Cortex of kidney (tissue), 1 donor: ENCODE measurements at places on chromosomes 3 and 15.

DNA sequence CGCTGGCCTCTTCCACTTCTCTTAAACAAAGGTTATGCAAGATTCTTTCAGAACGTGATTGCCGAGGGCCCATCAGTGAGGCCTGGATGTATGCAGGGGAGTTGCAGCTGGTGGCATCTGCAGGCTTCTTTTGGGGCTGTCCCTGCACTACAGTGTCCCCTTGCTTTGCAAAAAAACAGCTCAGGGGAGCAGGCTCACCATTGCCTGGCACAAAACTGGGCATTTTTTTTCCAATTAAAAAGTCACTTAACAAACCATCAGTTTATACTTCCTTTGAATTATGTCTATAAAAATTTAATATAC is 148.6 kb downstream of the ATP10A start:
- no peak for DNase-seq

DNA sequence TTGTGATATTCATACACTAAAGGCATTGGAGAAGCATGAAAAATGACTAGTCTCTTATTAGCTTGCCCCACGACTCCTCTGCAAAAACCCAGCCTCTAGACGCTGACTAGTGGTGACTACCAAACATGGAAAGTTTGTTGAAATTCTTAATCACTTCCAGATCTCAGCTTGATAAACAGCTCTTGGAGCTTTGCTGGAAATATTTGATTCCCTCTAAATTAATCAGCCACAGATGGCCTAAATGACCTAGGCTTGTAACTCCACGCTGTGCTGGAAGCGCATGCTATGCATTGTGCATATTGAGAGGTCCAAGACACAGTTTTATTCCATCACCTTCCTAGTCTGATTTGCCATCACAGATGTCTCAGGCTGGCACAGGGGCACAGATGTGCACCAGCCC is 244.7 kb upstream of the ST8SIA2 start:
- no peak for DNase-seq

- DNase-seq = no peak
Observed at GRCh38 chr3:10463533-10464434, 41.6 kb downstream of the ATP2B2 start.

DNA sequence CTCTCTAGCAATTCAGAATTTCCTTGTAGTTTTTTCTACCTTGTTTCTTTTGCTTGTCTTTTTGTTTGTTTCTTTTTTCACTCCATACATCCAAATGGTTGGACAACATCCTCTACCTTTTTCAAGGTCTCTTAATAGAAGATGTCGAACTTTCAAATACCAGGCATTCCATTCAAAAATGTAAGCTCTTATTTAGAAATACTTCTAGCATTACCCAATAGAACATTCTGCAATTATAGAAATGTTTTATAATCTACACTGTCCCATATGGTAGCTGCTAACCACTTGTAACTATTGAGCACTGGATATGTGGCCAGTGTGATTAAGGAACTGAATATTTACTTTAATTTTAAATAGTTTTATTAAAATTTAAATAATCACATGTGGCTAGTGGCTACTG is 196.2 kb upstream of the MRPL3 start:
- DNase-seq = no peak

DNA sequence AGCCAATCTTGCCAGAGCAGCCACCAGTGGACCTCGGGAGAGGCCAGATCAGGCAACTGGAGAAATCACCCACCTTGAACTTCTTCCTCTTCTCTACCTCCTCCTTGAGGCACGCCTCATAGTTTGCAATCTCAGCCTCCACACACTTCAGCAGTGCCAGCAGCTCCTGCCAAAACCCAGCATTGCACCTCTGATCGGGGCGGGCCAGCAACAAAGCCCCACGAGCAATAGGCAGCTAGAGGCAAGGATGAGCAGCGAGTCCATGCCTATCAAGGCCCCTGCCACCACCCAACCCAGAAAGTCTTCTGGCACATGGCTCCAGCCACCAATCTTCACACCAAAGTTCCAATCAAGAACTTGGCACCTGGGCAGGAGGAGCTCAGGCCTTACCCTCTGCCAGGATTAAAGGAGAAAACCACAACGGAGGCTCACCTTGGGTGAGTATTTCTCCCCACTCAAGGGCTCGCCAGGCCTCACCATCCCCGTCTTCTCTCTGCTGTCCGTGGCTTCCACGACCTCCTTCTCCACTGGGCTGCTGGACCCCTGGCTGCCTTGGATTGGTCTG is 42.1 kb downstream of the SEMA3G start:
- no peak for DNase-seq

GRCh38 chr15:96334705-96335410 is 4.4 kb downstream of the NR2F2 start:
- DNase-seq = no peak

DNA sequence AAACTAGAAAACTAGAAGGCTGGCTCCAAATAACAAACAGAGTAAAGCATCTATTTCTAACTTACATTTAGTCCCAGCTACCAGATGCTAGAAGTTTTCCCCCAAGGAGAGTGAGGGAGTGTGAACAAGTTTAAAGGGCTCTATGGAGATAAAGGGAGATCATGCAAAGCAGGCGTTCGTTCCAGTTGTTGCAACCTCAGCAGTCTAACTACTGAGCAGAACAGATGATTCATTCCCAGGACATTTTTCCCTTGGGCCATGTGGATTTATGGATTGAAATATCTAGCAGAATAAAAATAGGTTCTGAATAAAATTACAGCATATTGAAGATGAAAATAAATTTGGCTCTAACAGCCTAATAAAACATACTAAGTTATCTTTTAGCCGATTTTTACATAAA is 154.8 kb upstream of the TTC14 start:
- DNase-seq = no peak

DNA sequence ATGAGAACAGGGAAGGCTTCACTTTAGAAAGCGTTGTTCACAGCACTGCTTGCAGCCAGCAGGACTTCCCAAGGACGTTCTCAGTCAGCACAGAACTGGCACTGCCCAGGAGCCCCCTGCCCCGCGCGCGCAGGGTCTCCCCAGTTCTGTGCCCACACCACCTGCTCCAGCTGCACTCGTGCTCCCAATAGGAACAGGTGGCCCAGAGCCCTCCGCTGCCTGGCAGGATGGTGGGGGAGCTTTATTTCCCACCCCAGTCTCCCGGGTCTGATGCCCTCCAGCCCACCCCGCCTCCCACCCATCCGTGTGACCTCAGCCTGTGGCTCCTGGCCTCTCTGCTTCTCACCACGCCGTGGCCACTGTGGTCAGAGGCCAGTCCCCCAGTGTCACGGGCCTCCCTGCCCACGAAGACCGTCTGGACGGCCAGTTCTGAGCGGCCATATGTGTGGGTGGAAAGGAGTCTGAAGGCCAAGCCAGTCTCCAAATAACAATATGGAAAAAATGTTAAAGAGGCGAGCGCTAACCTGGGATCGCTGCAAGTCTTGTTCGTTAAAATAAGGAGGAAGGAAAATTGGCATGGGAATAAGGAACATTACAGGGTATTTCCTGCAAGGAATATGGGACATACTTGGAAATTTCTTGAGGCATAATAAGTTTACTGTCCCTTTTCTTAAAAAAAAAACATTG is 54.6 kb upstream of the PCSK6 start:
- DNase-seq = no peak

DNA sequence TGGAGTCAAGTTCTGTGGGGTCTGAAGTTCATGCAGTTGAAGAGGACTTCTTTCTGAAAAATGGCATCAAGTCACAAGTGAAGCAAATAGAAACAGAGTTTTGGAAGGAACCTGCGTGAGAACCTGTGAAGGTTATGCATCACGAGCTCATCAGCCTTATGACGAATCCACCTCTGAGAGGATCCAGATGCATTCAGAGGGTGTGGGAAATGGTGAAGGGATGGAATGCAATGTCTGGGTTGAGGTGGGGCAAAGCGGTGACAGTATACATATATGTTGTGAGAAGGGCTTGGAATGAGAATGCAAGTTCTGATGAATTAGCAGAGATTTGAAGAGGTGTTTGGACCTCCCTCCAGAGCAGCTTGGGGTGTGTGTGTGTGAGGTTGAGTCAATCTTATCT is 382.1 kb upstream of the TBL1XR1 start:
- DNase-seq = no peak

GRCh38 chr3:152183473-152183872 is 85.3 kb upstream of the MBNL1 start:
- no peak for DNase-seq

DNA sequence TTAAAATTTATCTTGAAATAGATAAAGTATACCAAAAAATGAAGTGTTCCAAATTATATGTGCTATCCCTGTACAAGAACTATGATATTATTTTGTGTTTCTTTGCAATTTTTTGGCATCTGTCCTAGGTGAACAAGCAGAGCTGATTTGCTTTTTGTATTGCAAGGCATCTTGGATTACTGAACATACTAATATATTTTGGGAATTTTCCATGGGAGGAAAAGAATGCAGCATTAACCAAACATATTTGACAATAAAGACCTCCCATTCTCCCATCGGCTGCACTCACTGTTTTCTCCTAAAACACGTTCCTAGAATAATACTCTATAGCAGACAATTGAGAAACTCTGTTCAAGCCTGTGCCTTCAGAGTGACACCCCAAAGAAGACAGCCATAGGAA is 265.1 kb upstream of the ALCAM start:
- no peak for DNase-seq

DNA sequence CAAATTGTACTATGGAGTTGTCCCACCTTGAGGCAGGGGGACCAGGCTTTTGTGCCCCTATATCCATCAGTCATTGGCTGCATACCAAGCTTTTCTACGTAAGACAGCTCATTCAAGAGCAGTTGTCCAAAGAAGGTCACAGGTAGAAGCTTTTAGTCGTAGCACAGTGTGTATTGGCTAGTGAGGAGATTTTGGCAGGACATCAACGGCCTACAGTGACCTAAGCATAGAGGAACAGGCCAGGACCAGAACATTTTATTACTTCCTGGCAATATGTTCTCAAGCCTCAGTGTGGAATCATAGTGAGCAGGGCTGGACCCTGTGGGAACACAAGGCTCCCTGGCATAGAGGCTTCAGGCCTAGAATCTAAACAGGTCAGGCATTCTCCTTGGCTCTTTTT is 105.4 kb upstream of the ANKRD28 start:
- no peak for DNase-seq

GRCh38 chr15:50773389-50773788 is 7.9 kb upstream of the SPPL2A start:
- no peak for DNase-seq
